T-helper 1 cell (primary cell): ENCODE measurements at places on chromosomes 16 and 17.

- DNase-seq, result no peak
Measured at GRCh38 chr16:58027916-58028455, 2.4 kb downstream of the MMP15 start.

- DNase-seq, result no peak
Measured at GRCh38 chr16:13866073-13866472, 53.9 kb upstream of the ERCC4 start.

- no peak for DNase-seq
Measured at GRCh38 chr17:56289321-56289720, 136.0 kb downstream of the ANKFN1 start.

DNA sequence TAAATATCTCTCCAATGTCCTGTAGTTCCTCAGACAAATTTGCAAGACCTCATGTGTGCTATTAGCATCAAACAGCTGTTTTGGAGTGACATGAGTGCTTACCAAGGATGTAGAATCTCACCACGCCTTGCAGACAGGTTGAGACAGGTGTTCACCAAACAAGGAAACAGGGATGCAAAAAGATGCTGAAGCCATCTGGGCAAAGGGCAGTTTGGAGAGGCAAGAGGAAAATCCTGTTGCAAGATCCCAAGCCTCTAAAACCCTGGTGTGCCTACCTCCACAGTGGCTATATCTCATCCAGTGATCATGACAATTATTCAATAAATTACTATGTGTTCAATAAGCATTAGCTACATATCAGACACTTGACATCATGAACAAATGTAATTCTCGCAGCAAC lies 373.7 kb downstream of the SOX9 start:
- no peak for DNase-seq

DNA sequence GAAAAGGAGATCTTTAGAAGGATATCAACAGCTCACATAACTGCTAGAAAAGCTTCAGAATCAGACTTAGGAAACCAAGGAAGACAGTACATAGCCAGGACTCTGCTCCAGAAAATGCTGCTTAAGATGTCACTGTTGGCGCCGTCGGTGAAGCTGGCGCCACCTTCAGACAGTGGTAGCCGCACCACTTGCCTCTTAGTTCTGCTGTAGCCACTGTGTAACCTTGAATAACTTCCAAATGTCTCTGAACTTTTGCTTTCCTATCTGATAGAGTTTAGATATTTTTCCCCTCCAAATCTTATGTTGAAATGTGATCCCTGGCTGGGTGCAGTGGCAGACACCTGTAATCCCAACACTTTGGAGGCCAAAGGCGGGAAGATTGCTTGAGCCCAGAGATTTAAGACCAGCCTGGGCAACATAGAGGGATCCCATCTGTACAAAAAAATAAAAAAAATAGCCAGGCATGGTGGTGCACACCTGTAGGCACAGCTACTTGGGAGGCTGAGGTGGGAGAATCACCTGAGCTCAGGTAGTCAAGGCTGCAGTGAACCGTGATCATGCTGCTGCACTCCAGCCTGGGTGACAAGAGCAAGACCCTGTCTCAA lies 6.3 kb upstream of the USP31 start:
- no peak for DNase-seq

DNA sequence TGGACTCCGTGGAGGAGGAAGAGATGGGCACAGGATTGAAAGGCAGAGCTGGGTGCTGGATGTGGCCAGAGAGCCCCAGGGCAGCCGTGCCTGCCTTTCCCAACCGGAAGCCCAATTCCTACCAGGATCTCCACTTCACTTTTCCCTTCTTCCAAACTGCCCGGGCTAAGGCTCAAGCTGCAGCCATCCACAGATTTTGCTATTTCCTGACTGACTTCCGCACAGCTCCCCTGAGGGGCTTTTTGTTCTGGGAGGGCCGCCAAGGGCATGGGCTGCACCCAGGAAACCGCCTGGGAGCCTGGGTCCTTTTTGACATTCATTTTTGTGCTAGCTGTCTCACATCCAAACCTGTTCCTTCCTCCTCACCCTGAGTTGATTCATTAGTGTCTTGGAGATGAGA lies 4.2 kb downstream of the SHISA6 start:
- no peak for DNase-seq

DNA sequence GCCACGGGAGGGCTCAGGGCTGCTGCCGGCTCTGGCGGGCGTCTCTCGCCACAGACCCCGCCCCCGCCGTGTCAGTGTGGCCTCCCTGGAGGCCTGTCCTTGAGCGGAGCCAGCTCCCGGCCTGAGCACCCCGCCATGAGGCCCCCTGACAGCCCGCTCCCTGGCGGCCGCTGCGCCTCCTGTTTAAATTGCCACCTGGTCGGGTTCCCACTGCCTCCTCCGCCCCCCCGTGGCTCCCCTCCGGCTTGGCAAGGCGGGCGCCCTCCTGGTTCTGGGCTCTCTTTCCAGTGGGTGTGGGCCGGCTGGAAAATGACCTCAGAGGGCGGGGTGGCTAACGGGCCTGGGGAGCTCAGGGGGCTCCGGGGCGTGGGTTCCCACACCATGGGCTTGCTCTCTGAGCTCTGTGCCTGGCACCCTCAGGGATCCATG lies 42.1 kb upstream of the SSTR5 start:
- DNase-seq, result no peak

GRCh38 chr16:69406780-69407331 lies 17.6 kb upstream of the CYB5B start:
- DNase-seq, result no peak

- no peak for DNase-seq
Measured at GRCh38 chr17:76159157-76159556, 18.1 kb upstream of the FOXJ1 start.

GRCh38 chr16:49543631-49543946 lies 170.0 kb downstream of the C16orf78 start:
- DNase-seq, result no peak

DNA sequence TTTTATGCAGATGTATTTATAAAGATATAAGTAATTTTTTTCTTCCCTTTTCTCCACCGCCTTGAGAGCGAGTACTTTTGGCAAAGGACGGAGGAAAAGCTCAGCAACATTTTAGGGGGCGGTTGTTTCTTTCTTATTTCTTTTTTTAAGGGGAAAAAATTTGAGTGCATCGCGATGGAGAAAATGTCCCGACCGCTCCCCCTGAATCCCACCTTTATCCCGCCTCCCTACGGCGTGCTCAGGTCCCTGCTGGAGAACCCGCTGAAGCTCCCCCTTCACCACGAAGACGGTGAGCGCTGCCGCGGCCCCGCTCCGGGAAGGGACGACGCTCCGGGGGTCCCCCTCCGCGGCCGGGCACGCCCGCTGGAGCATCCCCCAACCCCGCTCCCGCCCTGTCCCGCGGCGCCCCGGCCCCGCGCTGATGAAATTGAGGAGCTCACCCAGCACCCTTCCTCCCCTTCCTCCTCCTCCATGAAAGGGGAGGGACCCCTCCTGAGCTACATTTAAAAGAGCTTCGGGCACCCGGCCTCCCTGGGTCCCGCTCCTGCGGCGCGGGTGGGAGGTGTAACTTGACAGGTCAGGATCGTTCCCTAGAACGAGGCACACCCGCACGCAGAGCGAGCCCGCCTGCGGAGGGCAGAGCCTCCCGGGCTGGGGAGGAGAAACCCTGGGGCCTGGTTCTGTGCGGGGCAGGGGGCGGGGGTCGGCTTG lies 706 bp downstream of the HLF start:
- no peak for DNase-seq

- DNase-seq, result no peak
Measured at GRCh38 chr16:23132775-23133463, 16.3 kb downstream of the USP31 start.

- DNase-seq, result no peak
Measured at GRCh38 chr17:249236-249993, 68.0 kb upstream of the DOC2B start.

DNA sequence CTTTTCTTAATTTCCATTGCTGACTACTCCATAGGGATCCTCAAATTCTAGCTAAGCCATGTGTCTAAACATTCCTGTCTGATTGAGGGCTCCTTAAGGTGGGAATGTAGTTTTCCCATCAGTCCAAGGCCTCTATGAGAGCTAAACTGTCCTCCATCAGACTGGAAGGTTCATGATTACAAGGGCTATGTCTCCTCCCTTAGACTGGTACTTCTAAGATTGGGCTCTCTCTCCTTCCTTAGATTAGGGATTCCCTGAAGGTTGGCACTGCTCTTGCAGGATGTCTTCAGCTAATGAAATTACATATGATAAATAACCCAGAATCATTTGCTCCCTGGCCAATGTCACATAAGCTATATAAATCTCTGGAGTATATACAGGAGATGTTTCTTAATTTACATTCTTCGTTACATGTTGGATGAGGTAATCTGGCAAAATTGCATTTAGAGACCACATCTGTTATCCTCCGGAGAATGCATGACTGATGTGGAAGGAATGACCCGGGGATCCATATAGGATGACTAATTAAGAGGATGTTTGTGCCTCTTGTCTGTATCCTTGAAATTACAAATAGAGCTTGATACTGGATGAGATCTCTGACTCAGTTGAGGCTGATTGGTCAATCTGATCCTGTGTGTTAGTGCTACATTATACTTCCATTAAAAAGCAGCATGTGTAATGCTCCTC lies 14.2 kb downstream of the B4GALNT2 start:
- DNase-seq, result no peak

DNA sequence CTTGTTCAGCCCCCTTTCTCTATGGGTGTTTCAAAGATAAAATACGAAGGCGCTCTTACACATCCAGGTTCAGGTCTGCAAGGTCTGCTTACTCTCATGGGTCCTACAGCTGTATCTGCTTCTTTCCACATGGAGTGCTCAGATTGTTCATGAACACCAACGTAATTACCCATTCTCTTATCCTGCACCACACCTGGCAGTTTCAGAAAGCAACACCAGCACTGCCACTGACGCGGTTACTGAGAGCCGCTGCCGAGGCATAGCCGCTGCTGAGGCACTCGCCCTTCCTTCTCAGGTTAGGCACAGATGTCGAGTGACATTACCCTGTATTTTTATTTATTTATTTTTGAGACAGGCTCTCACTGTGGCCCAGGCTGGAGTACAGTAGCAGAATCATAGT lies 147.1 kb downstream of the RPTOR start:
- no peak for DNase-seq

GRCh38 chr16:4213737-4214136 lies 28.1 kb downstream of the SRL start:
- DNase-seq, result no peak

- DNase-seq, result no peak
Measured at GRCh38 chr17:70034158-70034557, 40.9 kb upstream of the KCNJ16 start.

DNA sequence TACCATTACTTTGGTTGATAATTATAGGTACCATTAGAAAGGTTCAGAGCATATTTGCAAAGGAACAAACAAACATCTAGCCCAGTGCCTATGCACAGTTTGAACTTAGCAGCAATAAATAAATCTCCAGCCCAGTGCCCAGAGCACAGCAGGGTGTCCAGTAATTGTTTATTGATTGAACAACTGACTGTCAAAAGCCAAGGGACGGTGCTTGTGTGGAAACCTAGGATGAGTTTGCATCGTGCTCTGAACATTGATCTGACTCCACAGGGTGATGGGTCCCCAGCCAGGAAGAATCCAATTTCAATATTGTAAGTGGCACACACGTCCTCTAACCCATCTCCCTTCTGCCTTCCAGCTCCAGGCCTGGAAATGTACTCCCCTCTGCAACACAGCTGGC lies 625.5 kb upstream of the C16orf82 start:
- no peak for DNase-seq

DNA sequence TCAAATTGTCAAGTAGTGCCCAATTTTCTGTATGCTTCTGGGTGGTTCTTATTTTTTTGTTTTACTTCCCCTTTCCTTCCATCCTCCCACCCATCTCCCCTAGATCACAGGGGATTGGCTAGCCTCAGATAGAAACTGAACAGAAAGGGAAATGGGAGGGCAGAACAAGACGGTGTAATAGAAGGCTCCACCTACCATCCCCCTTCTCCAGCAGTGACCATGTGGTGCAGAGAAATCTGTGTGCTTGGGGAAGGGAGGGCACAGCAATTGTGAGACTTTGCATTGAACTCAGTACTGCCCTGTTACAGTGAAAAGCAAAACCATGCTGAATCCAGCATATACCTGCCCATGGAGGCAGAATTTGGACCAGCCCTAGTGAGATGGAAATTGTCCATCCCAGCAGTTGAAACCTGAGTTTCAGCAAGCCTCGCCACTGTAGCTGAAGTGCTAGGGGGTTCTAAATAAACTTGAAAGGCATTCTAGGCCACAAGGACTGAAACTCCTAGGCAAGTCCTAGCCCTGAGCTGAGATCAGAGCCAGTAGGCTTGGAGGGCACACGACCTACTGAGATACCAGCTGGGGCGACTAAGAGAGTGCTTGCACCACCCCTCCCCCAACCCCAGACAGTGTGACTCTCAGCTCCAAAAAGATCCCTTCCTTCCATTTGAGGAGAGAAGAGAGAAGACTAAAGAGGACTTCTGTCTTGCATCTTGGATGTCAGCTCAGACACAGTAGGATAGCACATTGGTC lies 5.2 kb downstream of the SLFN11 start:
- DNase-seq, result no peak

DNA sequence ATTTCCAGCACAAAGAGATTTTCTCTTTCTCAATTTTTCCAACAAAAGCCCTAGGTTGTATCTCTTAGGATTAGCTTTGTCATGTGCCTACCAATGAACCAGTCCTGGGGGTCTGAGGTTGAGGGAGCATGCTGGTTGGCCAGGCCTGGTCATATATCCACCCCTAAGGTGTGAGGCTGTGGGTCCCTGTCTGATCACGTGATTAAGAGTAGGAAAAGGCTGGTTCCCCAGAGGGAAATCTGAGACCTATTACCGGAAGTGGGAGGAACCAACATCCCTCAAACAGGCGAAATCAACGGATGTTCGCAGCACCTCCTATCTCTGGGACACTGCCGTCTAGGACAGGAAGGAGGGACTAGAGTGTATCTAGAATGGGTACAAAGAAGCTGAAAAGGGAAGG lies 185.7 kb upstream of the IRX5 start:
- DNase-seq, result no peak

- no peak for DNase-seq
Measured at GRCh38 chr17:32285306-32285705, 19.7 kb downstream of the RHBDL3 start.

DNA sequence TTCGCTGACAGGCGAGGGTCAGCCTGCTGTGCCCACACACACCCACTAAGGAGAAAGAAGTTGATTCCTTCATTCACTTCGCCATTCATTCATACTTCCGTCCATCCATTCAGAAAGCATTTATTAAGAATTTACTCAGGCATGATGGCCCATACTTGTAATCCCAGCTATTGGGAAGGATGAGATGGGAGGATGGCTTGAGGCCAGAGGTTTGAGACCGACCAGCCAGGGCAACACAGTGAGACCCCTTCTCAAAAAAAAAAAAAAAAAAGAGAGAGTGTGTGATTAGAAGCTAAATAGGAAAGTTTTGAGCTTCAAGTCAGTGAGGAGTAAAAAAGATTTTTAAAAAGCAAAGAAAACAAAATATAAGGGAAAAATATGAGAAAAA lies 8.7 kb downstream of the CES2 start:
- DNase-seq, result no peak
